ENCODE measurements at places on chromosomes 2 and 18.

GRCh38 chr2:34652636-34653035, 1053.5 kb upstream of the FAM98A start:
- no peak for DNase-seq

DNA sequence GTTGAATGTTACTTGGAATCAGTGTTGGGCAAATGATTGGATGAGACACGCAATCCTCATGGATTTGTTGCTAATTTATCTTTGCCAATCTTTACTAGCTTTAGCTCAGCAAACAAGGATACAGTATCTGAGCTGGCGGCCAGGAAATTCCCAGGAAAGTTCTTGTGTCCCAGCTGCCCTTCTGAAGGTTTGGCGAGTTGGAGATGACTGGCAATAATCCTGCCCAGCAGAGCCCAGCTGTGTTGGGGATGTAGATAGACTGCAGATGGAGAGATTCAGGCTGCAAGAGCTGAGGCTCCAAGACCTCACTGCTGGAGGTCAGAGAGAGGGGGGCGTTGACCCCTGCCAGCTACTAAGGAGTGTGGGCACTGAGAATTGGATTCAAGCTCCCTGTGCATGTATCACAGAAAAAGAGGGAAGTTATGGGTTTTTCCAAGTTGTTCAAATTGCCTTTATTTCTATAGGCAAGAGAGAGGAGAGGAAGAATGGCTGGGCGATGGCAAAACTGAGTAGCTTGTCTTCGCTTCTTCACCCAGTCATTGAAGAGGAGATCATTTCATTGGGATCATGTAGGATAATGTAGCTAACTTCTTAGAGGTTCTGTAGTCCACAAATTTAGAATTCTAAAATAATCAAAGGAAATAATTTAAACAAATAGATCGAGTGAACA, 506.8 kb upstream of the LRATD1 start:
- DNase-seq, result no peak

GRCh38 chr2:151872463-151872862, 44.2 kb upstream of the ARL5A start:
- DNase-seq, result no peak

- no peak for DNase-seq
Observed at GRCh38 chr2:217662984-217663602, 339.7 kb downstream of the TNS1 start.

GRCh38 chr2:239514754-239515530, 114.1 kb upstream of the HDAC4 start:
- no peak for DNase-seq

DNA sequence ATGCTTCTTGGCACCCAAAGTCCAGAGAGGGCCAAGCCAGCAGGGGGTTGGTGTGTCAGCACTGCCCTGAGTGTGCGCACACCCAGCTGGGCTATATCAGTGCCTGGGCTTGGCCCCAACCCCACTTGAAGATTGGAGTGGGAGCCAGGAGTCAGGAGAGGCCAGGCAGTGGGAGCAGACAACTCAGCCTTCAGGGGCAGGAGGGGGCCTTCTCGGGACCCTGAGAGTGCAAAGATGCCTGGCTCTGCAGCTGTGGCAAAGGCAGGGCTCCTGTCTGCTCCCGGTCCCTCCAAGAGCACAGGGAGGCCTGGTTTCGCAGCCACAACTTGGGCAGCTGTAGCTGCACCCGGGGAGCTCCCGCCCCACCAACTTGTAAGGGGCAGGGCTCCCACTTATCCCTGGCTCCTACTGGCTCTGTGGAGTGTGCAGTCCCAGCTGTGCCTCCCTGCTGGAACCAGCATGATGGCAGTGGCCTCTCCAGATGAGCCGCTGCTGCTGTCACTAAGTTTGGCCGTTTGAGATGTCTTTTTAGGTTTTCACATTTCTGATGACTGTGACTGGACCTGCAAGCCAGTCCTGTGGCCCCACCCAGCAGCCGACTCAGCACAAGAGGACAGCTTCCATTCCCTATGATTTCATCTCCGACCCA, 148.8 kb upstream of the HS6ST1 start:
- DNase-seq, result no peak

DNA sequence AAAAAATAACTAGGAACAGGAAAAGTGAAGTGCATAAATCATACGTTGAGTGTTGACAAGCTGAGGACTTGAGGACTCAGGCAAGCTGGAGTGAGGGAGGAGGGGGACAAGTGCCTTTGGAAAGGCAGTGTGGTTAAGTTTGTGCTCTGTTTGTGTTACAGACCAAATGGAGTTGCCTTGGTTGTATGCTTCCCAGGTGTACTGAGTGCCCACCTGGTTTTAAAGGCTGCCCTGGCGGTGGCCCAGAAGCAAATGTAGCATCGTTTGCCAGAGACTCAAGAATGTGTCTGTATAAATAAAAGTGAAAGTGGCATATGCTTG, 240.9 kb downstream of the PRKCE start:
- DNase-seq, result no peak

GRCh38 chr18:37653618-37654017, 88.0 kb upstream of the CELF4 start:
- DNase-seq, result no peak

- DNase-seq, result no peak
Observed at GRCh38 chr2:17422061-17422460, 96.2 kb downstream of the RAD51AP2 start.

DNA sequence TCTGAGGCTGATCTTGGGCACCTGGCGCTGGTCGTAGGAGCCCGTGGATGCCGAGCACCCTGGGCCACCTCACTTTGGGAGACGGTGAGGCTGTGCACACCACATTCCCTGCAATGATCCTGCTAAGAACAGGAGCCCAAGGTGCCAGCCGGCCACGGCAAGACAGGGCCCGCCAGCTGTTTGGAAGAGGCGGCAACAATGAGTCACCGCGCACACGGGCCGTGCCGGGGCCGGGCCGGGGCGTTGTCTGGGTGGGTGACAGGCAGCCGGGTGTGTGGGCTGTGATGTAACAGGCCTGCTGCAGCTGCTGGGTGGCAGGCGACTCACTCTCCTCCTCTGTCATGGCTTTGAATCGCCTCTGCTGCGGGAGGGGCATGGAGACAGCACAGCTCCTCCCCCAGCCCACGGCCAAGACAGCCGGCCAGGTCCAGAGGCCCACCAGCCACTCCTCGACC, 49.7 kb upstream of the ODC1 start:
- peak; percentile 89 for DNase-seq

DNA sequence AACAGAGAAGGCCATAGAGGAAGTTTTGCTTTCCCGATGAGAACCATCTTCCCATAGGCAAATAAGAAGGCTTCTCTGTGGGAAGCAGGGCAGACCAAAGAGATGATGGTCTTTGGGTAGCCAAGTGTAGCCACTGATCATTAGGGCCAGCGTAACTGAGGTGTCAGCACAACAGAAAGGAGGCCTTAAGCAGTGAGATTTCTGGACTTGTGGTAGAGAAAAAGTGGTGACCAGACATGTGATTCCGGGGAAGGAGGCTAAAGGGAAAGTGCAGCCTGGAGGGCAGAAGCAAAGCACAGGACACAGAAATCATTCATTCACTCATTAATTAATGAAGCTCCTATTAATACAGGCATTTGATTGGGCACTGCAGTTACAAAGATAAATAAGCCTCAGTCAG, 15.4 kb downstream of the EVA1A start:
- no peak for DNase-seq

GRCh38 chr18:75694292-75694691, 266.8 kb upstream of the SMIM21 start:
- DNase-seq, result no peak

DNA sequence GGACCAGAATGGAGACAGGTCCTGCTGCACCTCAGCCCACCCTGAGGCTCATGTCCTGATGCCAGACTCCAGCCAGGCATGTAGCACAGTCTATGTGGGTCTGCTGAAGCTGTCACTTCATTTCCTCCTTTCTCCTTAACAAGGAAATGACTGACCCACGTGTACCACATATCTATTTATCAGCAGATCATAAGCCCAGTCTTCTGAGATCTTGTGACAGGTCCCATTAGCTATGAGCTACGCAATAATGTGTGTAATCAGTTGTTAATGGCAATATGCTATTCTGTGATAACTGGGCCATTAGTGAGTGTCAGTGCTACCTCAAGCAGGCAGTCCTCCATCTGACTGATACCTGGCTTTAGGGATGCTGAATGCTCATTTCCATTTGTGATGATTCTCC, 615.3 kb downstream of the BCL11A start:
- DNase-seq, result no peak

GRCh38 chr2:3301001-3301400, 76.6 kb downstream of the EIPR1 start:
- DNase-seq, result no peak

DNA sequence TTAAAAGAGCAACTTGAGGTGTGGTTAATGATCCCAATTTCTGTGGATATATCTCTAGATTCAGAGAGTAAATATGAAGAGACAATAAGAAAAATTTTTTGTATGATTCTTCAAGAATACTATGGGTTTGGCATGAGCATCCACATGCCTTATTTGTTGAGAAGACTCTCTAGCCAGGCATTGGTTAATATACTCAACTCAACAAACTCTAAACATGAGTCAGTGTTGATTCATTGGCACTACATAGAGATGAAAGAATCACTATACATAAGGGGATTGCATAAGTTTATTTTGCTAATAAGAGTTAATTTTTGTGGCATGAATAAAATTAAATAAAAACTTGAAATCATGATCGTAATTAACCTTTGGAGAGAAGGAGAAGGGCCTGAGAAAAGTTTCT, 930.2 kb upstream of the LRRTM1 start:
- no peak for DNase-seq

Measured in keratinocyte (primary cell).